Sigmoid colon (tissue), 7 donors: ENCODE measurements at places on chromosomes 4 and X. TPM values are rescaled to one million over a fixed set of nuclear protein-coding genes. Genes with fewer than 3 reads are reported as not detected.

DNA sequence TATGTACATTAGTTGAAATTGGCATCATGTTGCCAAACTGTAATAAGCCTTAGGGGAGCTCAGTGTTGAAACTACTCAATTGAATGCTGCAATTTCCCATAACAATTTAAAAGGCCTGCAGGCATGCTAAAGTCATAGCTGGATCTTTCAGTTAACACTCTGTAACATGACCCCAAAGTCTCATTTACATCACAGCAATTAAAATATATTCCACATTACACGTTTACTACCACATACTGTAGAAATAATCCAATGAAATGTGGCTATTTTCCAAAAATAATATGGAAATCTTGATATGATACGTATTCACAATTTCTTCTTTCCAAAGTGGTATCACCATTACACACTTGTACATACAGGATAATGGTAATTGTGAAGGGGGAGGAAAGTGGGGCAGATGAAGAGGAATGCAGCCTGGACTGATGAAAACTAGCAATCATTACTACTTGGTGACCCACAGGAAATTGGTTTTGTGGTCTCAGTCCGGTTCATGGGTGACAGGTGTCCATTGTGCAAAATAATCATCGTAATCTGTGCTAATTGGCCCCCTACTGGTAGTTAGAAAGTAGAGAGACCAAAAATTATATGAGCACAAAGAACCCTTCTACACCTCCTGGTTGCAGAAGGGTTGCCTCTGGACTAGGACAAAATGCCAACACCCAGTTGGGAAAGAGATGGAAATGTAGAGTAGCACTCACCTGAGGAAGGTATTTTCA is 63.7 kb downstream of the TENM3 start:
- DNase-seq = no peak
- no peak overlapping the region for H3K4me3 ChIP-seq
- no peaks in the 10 kb centered on the region for H3K36me3 ChIP-seq
- H3K27ac ChIP-seq = no peak overlapping the region
- no peaks in the 10 kb centered on the region for H3K27me3 ChIP-seq

DNA sequence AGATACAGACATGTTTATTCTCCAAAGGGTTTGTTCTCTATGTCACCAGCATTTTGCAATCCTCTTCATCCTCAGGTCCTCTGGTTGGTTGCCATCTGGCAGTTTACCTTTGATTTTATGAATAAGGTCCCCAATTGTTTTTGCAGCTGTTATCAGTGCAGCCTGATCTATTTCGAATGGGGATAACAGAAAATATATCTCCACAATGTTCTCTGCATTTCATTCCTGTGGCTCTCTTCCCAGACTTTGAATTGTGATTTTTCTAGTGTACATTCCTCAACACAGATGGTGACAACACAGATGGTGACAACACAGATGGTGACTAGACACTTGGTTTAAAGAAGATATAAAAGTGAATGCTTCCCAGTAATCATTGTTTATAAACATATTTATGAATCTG is 74.1 kb downstream of the FBXO8 start:
- no peak overlapping the region for H3K4me3 ChIP-seq
- H3K4me1 ChIP-seq = peaks cover 6% of the 10 kb centered on the region
- H3K27ac ChIP-seq = no peak overlapping the region
- no peaks in the 10 kb centered on the region for H3K36me3 ChIP-seq
- no peaks in the 10 kb centered on the region for H3K27me3 ChIP-seq
- DNase-seq = no peak

- no peaks in the 10 kb centered on the region for H3K36me3 ChIP-seq
- no peak overlapping the region for H3K4me3 ChIP-seq
- H3K27me3 ChIP-seq = no peaks in the 10 kb centered on the region
- no peak overlapping the region for H3K27ac ChIP-seq
- peaks cover 8% of the 10 kb centered on the region for H3K4me1 ChIP-seq
- DNase-seq = no peak
Measured at GRCh38 chrX:23387550-23388184, 53.0 kb downstream of the PTCHD1 start.

- no peak overlapping the region for H3K4me3 ChIP-seq
- no peak overlapping the region for H3K27ac ChIP-seq
- no peaks in the 10 kb centered on the region for H3K27me3 ChIP-seq
- no peaks in the 10 kb centered on the region for H3K36me3 ChIP-seq
- no peak for DNase-seq
Measured at GRCh38 chrX:46704767-46705386, 54.0 kb downstream of the SLC9A7 start.

DNA sequence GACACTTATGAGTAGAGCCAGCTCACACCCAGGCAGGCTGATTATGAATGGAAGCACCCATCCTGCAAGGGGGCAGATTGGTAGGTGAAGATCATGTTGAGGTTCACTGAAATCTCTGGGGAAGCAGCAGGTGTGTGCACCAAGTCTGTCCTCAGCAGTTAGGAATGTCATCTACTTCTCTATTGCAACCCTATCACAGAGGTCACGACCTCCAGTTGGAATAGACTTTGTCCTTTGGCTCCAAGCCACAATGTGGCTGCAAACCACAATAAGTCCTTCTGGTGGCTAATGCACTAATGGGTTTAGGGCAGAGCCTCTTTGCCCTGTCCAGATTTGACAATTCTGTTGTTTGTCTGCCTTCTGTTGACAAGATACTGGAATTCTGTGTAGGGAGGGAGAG is 1056.7 kb downstream of the PCDH19 start:
- no peak overlapping the region for H3K27ac ChIP-seq
- H3K4me1 ChIP-seq = no peaks in the 10 kb centered on the region
- H3K4me3 ChIP-seq = no peak overlapping the region
- no peak for DNase-seq
- H3K36me3 ChIP-seq = no peaks in the 10 kb centered on the region
- no peaks in the 10 kb centered on the region for H3K27me3 ChIP-seq

GRCh38 chrX:2682565-2683177 is 8.4 kb upstream of the CD99 start:
- no peaks in the 10 kb centered on the region for H3K4me1 ChIP-seq
- no peak overlapping the region for H3K27ac ChIP-seq
- H3K27me3 ChIP-seq = no peaks in the 10 kb centered on the region
- H3K36me3 ChIP-seq = no peaks in the 10 kb centered on the region
- DNase-seq = no peak
- H3K4me3 ChIP-seq = no peak overlapping the region

- H3K36me3 ChIP-seq = no peaks in the 10 kb centered on the region
- H3K27ac ChIP-seq = peak overlapping the region; percentile 90
- no peaks in the 10 kb centered on the region for H3K27me3 ChIP-seq
- H3K4me1 ChIP-seq = peaks cover 17% of the 10 kb centered on the region
Measured at GRCh38 chrX:49166914-49167739, 4.6 kb downstream of the MAGIX start.

DNA sequence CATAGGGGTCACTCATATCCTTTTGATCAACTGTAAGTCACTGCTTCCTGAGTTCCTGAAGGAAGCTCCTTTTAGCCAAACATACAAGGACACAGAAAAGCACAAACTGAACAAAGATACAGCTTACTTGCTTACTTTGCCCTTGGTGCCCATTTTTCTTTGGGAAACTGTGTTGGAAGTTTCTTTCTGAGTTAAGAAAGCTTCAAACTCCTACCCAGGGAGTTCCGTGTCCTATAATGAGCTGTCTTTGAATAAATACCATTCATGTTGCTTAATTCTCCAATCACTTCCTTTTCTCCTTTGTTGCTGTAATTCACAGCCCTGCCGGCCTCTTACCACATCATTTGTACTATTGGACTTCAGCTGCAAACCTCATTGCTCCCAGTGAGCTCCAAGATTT is at the start of gene ADH4:
ADH4 (minus strand) TSS at position 228 of the 400 bp plus-strand sequence; CDS start at position 153, 75 bp downstream.
- H3K36me3 ChIP-seq = no peaks in the 10 kb centered on the region
- H3K4me1 ChIP-seq = no peaks in the 10 kb centered on the region
- H3K27ac ChIP-seq = no peak within 1 kb of the TSS
- no peak for DNase-seq
- no peaks in the 10 kb centered on the region for H3K27me3 ChIP-seq

DNA sequence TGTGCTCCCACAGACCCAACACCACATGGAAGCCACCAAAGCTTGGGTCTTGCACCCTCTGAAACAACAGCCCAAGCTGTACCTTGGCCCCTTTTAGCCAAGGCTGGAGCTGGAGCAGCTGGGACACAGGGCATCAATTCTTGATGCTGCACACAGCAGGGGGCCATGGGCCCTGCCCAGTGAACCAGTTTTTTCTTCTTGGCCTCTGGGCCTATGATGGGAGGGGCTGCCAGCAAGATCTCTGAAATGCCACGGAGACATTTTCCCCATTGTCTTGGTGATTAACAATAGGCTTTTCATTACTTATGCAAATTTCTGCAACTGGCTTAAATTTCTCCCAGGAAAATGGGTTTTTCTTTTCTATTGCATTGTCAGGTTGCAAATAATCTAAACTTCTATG is 49.0 kb downstream of the SPANXA2 start:
- no peaks in the 10 kb centered on the region for H3K4me1 ChIP-seq
- H3K27ac ChIP-seq = no peak overlapping the region
- DNase-seq = no peak

GRCh38 chrX:17432158-17432557 is 57.2 kb downstream of the NHS start:
- no peaks in the 10 kb centered on the region for H3K4me1 ChIP-seq
- no peak overlapping the region for H3K4me3 ChIP-seq
- H3K27ac ChIP-seq = no peak overlapping the region
- DNase-seq = no peak

DNA sequence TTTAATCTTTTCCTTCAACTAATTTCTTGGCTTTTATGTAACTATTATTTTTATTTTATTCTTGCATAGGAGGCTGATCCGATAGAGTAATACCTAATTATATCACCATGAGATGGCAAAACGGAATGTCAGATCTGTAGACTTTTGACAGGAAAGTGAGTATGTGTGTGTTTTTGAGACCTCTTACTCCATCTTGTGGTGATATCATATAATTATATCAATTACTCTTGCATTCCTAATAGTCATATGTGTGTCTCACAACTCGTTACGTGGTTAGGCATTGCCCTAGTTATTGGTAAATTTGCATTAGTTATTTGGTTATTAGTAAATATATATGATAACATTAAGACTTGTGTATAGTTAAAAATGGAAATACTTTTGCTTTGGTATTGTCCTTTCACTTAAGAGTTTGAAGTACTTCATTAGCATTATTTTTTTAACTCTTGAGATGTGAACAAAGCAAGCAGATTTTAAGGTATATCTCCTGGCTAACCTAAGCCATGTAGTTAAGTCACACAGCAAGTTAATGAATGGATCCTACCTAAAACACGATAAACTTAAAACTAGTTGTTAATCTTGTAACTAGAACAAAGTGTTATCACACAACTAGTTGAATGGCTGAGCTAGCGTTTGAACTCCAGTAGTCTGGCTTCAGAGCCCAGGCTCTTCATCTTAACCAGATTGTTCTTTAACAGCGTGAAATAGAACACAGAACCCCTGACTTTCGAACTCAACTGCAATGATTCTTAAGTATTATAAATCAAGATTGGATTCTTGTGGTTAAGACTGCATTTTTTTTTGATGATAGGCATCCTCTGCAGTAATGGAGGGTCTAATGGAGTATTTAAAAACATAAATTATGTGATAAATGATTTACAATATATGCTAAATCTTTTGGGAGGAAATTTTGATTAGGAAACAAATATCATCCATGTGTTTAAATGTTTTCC is 67.1 kb downstream of the PGRMC2 start:
- H3K4me1 ChIP-seq = no peaks in the 10 kb centered on the region
- H3K36me3 ChIP-seq = no peaks in the 10 kb centered on the region
- no peaks in the 10 kb centered on the region for H3K27me3 ChIP-seq
- no peak overlapping the region for H3K4me3 ChIP-seq

GRCh38 chr4:137685357-137685756 is 153.1 kb upstream of the PCDH18 start:
- no peaks in the 10 kb centered on the region for H3K36me3 ChIP-seq
- DNase-seq = no peak
- H3K27me3 ChIP-seq = no peaks in the 10 kb centered on the region

- no peaks in the 10 kb centered on the region for H3K36me3 ChIP-seq
- no peaks in the 10 kb centered on the region for H3K4me1 ChIP-seq
- no peak overlapping the region for H3K27ac ChIP-seq
- DNase-seq = no peak
Measured at GRCh38 chrX:134715930-134716619, 57.8 kb upstream of the PLAC1 start.

- H3K27ac ChIP-seq = no peak overlapping the region
- H3K4me1 ChIP-seq = peaks cover 8% of the 10 kb centered on the region
Measured at GRCh38 chr4:139530833-139531427, 25.1 kb downstream of the SETD7 start.

DNA sequence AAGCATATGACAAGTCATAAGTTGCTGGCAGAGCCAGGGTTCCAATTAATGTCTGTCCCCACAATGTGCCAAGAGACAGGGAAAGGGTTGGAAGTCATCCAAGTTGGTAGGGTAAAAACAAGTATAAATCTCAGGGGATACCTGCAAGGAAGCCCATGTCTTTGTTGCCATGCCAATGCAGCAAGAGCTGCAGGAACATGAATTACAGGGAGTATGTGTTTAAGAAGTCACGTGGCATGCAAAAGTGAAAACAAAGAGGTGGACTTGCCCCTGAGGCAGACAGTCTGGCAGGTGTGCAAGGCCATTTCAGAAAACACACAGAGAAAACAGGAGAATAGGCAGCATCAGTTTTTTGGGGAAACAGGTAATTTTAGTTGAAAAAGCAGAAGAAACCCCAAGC is 29.4 kb downstream of the C4orf51 start:
- H3K27me3 ChIP-seq = no peaks in the 10 kb centered on the region
- H3K4me1 ChIP-seq = no peaks in the 10 kb centered on the region
- H3K36me3 ChIP-seq = no peaks in the 10 kb centered on the region
- no peak overlapping the region for H3K27ac ChIP-seq
- H3K4me3 ChIP-seq = no peak overlapping the region

DNA sequence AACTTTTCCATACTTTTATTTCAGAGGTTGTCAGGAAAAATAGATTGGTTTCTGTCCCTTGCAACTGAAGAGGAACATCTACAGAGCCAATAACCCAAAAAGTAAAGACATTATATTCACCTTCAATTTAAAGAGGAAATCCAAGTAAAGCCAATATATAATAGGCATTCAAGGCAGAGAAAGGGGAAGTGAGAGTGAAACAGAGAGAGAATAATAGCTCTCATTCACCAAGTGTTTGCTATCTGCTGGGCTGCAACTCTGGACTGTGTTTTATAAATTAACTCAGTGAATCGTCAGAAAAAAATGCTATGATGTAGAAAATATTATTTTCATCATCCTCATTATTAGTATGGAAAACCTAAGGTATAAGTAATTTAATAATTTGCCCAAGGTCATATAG is 448.5 kb downstream of the TRAM1L1 start:
- no peak overlapping the region for H3K27ac ChIP-seq
- H3K4me3 ChIP-seq = no peak overlapping the region
- H3K36me3 ChIP-seq = no peaks in the 10 kb centered on the region
- no peaks in the 10 kb centered on the region for H3K4me1 ChIP-seq

The CDKL2 gene
- 2.5 TPM for total RNA-seq

The FGFR3 gene
- 0.41 TPM for total RNA-seq

The FOXR2 gene
- not detected for total RNA-seq

The RHOH gene
- 0.68 TPM for total RNA-seq

The REELD1 gene
- total RNA-seq = not detected

The RNF150 gene
- 66.7 TPM for total RNA-seq

The PPARGC1A gene
- 4.7 TPM for total RNA-seq

The BEND2 gene
- not detected for total RNA-seq

The HTN3 gene
- not detected for total RNA-seq

The EGFL6 gene
- total RNA-seq = not detected
